ENCODE measurements at places on chromosomes 1 and 21.

- no peak for DNase-seq
Measured at GRCh38 chr1:157092831-157093230, 6.8 kb downstream of the ETV3L start.

DNA sequence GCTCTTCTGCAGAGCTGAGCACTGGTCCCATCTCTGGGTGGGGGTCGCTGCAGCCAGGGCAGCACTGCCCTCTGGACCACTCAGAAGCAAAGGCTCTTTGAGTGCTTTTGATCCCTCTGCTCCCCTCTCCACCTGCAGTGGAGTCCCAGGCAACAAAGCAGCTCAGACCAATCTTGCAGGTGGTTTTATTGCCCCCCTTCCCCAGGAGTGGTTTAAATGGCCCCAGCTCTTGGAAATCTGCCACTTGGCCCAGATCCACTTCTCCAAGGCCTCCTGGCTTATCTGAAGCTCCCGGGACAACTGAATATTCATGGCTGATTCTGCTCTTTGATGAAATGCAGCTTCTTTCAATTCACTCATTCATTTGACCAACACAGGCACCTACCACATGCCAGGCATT is 2.7 kb downstream of the STUM start:
- no peak for DNase-seq

DNA sequence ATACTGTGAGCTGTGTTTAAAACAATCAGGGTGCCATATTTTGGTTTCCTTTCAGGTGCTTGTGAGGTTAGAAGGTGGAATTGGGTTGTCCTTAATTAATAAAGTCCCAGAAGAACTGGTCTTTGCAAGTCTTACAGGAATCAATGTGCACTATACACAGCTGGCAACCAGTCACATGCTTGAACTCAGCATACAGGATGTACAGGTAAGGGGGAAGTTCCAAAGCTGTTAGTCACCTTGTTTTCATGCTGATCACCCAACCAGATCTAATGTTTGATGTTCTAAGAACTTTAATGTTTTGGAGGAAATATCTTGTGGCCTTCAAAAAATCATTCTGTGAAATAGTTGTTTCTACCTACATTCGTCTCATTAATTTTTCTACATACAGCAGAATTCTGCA is 156.3 kb downstream of the VPS13D start:
- no peak for DNase-seq

DNA sequence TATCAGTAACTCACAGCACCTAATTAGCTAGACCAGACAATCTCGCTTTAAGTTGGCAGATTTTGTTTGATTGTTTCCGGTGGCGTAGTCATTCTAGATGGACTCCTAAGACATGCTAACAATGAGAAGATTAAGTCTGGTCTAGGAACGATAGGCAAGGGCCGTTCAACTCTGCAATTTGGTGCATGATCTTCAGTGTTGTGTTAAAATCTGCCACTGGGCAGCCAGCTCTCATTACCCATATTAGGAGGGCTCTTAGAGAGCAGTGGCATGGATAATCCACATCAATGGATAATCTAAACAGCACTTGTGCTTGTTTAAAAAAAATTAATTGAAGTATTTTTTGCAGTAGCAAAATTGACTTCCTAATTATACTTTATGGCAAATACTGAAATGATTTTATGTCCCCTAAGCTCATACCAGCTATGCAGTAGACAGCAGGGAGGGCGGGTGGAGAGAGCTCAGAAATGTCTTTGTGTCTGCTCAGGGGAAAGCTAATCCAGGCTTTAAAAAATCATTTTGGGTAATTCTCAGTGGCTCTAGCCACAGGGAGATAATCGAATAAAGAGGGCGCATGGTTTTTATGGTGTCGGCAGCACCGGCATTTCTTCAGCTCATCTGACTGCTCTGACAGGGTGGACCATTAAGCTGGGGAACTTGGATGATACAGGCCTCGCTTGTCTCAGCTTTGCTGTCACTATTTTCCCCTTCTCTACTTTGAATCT is 48.5 kb upstream of the IKBKE start:
- DNase-seq: no peak

DNA sequence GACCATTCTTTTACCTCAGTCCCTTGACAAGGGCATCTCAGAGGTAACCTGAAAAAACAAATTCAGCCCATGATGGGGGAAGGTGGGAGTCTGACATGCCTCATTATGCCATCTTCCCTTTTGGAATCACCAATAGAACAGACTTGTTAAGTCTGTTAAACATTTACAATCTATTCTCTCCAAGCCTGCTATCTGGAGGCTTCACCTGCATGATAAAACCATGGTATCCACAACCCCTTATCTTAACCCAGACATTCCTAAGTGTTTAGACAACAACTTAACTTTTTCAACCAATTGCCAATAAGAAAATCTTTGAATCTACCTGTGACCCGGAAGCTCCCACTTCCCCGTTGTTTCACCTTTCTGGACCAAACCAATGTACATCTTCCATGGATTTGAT is 233.0 kb upstream of the CACYBP start:
- DNase-seq: no peak

- no peak for DNase-seq
Measured at GRCh38 chr1:160338580-160338979, 4.5 kb downstream of the COPA start.

DNA sequence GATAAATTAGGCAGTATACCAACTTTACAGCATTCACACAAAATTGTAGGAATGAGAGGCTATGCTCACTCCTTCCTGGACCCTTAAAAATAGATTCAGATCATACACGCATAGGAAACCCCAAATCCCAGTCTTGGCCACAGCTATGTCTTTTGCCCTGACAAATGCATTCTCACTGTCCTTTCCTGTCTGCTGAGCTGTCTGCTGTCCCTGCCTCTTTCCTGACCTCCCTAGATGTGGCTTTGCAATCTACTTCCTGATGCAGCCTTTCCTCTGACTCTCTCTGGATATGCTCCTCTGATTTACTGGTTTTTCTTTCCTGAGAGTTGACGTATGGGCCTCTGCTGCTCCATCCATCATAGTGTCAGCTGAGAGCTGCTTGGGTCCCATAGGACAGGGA is 59.8 kb upstream of the SLC35F3 start:
- no peak for DNase-seq

- no peak for DNase-seq
Measured at GRCh38 chr1:172898866-172899265, 151.9 kb downstream of the TNFSF18 start.

DNA sequence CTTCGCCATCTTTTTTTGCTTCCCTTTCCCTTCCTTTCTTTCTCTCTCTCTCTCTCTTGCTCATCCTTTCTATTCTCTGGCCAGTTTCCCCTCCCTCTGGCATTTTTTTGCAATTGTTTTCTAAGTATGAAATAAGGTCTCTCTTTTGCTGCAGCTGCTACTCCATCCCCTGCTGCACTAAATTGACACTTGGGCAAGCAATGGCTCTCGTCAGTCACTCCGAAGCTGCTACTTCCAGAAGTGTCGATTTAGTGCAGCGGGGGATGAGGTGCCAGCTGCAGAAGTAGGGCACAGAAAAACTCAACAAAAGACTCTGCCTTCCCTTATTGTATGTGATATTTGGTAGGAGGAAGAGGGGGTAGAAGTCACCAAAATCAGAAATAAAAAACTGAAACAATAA is 642.3 kb downstream of the RWDD3 start:
- no peak for DNase-seq

Measured in spinal cord (tissue), 10 donors.